Pulmonary artery endothelial cell (primary cell): ENCODE measurements at places on chromosomes 6 and 20.

DNA sequence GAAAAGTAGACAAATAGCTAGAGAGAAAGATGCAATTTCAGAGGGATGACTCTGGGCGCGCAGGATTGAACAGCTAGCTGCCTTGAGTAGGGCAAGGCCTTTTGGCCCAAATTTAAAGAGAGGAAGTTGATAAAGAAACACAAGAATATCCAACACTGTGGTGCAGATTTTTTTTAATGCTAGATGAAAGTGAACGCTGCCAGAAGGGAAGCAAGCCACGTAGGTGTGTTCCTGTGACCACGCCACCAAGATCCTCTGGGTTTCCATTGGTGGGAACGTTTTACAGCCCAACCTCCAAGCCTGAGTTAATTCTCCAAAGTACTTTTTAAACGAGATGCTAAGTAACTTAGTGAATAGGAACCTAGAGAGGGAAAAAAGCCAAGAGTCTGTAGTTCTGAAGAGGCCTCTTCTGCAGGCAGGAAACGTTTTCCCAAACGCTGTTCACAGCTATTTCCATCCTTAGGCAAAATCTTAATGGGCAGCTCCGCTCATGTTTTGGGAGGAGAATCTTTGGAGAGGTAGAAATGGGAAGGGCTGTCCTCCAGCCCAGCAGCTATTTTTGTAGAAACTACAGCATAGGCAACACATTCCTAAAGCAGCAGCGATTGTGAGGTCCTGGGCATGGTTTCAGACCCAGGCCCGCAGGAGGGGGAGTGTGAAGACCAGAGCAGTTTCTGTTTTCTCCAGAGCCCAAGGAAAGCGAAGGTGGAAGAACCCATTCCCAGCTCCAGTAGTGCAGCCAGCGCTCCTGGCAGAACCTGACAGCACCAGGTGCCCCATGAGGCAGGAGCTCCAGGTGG is 8.2 kb downstream of the LY86 start:
- DNase-seq = no peak

DNA sequence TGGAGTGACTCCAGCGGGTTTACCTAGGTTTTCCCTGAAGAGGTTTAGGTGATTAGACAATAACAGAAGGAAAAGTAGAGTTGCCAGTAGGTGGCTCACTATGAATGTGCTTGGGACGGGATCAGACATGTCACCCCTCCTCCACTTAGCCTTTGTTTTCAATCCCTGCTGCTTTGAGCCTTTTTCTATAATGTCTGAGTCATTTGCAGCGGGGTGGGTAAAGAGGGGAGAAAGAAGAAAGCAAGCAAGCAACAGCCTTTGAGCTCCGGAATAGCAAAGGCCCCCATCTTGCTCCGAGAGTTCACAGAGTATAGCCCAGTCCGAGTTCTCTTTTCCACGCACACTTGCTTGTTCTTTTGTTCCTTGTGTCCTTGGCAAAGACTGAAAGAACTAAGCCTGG is 129.1 kb downstream of the PACRG start:
- DNase-seq = no peak

DNA sequence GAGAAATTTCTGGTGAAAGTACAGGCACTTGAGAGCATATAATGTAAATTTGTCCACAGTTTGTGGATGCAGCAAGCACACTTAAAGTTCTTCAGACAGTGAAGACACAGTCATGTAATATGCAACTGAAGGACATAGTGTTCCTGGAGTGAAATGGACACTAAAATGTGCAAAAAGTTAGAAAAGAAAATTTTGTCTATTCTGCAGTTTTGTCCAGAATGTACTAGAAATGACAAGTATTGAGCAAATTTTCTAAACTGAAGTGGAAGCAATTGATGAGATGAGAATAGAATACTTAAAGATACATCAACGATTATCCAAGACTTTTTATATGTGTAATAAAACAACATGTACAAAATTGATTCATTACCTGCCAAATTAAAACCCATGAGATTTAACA is 647.0 kb upstream of the IMPG1 start:
- no peak for DNase-seq

DNA sequence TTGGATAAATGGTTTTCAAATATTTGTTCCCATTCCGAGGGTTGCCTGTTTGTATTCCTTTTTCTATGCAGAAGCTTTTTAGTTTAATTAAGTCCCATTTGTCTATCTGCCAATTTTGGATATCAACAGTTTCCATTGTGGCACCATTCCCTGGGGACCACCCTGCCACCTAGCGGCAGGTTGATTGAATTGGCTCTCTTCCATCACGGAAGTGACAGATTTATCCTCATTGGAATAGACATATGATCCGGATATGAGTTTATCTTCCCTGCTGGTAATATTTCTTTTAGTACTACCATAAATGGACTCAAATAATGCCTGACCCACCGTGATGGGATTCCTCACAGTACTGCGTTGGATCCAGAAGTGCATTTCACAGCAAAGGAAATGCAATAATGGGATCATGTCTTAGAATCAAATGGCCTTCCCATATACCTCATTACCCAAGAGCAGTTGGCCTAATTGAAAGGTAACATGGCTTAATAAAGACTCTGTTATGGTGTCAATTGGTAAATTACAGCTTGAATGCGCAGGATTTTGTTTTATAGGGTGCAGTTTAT is 327.0 kb downstream of the BMP2 start:
- no peak for DNase-seq

DNA sequence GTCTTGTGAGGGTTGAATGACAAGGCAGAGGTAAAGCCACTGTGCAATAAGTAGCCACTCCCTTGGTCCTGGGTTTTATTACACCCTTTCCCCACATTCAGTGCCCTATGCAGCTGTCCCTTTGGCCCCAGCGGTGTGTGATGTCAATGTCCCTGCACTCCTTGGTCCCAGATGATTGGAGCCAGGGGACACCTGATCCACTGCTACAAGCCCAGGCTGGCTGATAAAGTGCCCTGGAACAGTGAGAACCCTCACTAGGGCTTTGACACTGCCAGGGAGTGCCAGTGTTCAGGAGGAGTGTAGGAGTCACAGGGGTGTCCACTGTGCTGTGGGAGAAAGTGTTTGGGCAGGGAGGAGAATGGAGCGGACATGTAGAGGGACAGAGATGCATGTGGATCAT is 30.4 kb downstream of the GABRR1 start:
- no peak for DNase-seq

DNA sequence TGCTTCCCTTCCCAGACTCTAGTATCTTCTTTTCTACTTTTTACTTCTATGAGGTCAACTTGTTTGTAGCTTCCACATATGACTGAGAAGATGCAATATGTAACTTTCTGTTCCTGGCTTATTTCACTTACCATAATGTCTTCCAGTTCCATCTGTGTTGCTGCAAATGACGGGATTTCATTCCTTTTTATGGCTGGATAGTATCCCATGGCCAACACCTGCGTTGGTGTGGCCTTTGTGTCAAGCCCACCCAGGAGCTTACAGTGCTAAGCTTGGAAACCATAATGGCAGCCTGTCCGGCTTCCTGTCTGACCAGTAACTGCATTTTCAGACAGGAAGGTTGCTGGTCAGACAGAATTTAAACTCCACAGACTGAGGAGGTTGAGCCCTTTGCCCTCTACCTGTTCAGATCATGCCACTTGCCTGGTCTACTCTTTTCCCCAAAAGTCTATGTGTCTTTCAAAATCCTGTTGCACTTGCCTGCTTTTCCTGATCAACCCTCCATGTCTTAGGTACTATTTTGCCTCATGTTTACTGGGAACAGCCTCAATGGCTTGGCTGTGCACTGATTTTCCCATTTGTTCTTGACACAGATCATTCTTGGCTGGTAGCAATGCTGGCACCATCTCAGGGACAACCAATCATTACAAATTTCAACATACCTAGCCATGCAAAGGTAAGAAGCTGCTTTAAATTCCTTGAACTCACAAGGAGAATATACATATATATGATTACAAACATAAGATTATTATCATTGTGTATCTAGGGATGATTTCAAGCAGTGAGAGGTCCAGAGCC is 114.3 kb upstream of the PLEKHG1 start:
- no peak for DNase-seq

DNA sequence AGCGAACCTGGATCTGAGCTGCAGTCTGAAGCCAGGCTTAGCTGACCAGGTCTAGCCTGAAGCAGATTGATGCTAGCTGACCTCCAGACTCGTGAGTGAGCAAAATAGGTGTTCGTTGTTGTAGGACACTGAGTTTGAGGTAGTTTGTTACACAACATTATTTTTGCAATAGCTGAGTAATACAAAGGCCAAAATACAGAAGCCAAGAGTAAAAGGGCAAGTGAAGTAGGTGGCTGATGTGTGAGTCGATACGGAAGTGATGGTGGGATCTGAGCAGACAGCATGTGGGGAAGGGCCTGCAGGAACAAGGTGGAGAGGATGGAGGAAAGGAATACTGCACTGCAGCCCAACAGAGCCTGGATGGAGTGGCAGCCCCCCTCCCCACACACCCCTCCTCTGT is 8.5 kb upstream of the SPATS1 start:
- no peak for DNase-seq

DNA sequence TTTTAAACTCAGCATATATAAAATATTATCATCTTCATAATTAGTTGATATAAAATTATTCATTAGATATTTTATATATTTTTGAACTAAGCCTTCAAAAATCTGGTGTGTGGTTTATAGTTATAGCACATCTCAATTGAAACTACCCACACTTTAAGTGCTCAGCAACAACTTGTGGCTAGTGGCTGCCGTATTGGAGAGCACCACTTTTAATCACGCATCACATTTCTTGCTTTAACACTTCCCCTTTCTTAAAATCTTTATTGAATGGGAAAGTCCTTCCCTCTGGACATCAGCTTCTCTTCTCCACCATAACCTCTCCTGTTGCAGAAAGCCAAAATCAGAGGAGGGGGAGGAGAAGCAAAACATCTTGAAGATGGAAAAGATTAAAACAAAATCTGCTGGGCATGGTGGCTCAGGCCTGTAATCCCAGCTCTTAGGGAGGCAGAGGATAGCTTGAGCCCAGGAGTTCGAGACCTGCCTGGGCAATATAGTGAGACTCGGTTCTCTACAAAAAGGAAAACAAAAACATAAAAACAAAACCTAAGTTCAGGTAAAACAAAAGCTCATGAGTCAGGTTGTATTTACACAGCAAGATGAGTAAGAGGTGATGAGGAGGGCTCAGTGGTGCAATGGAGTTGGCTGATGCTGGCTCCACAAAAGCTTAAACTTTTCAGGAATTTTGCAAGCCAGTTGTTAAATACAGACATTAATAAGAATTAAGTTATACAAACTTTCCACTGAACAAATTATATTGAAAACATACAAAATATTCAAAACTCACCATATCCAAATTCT is 237.0 kb upstream of the SUPT3H start:
- DNase-seq = no peak

GRCh38 chr20:36632487-36633284 is 13.3 kb downstream of the SLA2 start:
- no peak for DNase-seq

DNA sequence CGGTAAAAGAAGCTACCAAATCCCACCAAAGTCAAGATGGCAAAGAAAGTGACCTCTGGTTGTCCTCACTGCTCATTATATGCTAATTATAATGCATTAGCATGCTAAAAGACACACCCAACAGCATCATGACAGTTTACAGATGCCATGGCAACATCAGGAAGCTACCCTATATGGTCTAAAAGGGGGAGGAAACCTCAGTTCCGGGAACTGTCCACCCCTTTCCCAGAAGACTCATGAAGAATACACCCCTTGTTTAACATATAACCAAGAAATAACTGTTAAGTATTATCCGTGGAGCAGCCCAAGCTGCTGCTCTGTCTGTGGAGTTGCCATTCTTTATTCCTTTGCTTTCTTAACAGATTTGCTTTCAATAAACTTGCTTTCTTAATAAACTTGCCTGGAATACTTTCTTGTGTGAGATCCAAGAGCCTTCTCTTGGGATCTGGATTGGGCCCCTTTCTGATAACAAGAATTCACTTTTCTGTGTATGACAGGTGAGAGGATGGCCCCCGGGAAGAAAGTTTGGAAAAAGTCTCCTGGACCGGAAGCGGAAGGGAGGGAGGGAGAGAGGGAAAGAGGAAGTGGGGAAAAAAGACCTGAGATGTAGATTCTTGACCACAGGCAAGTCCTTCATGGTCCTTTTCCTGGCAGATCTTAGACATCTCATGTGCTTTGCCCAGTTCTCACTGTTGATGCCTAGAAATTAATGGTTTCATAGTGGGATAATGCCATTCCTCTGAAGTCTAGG is 146.7 kb upstream of the ID4 start:
- no peak for DNase-seq

- DNase-seq = no peak
Measured at GRCh38 chr6:117169064-117169665, 96.2 kb upstream of the VGLL2 start.

DNA sequence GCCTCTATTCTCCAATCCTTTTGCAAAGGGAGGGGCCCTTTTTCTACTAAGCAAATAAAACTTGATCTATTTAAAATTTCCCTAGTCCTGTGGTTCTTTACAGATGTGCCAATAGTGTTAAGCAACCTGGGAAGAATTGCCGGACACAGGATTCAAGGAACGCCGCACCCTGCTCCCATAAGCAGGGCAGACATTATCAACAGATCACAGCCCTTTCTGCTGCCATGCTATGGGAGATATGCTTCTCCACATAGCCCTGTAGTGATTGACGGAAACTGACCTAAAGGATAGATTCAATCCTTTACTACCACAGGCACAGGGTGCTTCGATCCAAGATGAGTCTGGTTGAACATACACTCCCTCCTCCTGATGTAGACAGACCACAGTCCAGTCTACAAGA is 118.4 kb upstream of the TRAF3IP2 start:
- no peak for DNase-seq

GRCh38 chr6:91480402-91480801 is 893.5 kb upstream of the MAP3K7 start:
- no peak for DNase-seq

DNA sequence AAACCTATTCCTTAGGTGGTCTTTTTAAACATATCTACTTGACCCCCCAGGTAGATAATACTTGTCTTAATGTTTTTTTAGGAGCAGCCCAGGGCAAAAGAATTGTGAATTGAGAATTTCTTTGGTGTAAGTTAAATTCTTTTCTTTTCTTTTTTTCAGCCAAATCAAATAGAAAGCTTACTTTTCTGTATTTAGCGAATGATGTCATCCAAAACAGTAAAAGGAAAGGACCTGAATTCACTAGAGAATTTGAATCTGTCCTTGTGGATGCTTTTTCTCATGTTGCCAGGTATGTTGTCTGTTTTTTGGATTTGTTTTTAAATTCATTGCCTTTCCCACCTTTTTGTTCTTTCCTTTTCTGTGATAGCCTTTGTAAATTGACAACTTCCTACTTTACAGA is 6.7 kb downstream of the RPRD1B start:
- DNase-seq = no peak
